Right atrium auricular region (tissue), 2 donors: ENCODE measurements at places on chromosomes 12 and 14.

DNA sequence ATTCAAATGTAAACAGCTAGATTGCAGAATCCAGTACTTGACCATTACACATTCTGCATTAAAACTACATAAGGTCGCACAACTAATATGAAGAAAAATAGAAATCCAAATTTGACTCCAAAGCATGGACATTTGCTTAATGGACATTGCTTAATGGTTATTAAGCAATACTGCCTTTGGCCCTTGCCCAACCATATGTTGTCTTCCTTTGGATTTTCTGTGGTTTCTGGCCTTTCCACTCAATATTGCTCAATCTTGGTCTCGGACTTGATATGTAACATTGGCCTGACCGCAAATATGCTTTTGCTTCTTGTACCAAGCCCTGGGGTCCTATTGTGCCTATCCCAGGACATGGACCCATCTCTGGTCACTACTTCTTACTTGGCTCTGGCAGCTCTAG lies 67.2 kb downstream of the PTPRR start:
- peak; percentile 59 for DNase-seq

- DNase-seq = no peak
These were observed 47.1 kb upstream of the ATXN7L3B start for GRCh38 chr12:74490390-74491064.

DNA sequence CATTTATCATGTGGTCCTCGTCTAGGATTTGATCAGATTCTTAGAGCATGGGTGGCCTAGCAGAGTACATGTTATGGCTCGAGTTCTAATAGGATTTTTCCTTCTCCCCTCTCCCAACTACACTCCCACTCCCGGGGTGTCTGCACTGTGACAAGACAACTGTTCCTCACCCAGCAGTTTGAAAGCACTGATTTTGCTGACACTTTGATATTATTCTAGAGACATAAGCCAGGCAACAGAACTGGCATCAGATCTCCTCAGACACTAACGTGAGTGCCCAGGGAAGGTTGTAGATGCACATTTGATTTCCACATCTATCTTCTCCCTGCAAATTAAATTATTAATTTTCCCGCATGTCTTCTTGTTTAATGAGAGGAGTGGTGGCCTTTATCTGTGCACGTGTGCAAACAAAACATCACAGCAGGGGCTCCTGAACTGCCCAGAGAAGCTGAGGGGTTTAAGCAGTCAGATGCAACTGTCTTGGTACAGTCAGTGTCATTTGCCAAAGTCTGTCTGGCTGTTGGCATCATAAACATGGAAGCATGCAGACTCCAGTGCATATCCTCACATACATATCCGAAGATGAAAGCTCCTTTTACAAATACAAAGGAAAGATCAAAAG lies 491.8 kb downstream of the NPAS3 start:
- DNase-seq = no peak

- DNase-seq = no peak
These were observed 489.1 kb upstream of the SYT1 start for GRCh38 chr12:78375461-78375860.

DNA sequence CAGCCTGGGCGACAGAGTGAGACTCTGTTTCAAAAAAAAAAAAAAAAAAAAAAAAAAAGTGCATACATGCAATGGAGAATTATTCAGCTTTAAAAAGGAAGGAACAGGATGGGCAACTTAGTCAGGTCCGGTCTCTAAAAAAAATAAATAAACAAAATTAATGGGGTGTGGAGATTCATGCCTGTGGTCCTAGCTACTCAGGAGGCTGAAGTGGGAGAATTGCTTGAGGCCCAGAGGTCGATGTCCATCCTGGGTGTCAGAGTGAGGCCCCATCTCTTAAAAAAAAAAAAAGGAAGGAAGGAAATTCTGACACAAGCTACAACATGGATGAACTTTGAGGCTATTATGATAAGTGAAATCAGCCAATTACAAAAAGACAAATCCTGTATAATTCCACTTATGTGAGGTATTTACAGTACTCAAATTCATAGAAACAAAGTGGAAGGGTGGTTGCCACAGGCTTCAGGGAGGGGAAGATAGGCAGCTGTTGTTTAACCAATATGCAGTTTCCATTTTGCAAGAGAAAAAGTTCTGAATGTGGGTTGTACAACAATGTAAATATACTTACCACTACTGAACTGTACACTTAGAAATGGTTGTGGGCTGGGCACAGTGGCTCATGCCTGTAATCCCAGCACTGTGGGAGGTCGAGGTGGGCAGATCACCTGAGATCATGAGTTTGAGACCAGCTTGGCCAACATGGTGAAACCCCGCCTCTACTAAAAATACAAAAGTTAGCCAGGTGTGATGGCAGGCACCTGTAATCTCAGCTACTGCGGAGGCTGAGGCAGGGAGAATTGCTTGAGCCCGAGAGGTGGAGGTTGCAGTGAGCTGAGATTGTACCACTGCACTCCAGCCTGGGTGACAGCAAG lies 12.3 kb upstream of the APOF start:
- peak; percentile 34 for DNase-seq

- DNase-seq = no peak
These were observed 179.2 kb upstream of the OR4E1 start for GRCh38 chr14:21852775-21853174.

DNA sequence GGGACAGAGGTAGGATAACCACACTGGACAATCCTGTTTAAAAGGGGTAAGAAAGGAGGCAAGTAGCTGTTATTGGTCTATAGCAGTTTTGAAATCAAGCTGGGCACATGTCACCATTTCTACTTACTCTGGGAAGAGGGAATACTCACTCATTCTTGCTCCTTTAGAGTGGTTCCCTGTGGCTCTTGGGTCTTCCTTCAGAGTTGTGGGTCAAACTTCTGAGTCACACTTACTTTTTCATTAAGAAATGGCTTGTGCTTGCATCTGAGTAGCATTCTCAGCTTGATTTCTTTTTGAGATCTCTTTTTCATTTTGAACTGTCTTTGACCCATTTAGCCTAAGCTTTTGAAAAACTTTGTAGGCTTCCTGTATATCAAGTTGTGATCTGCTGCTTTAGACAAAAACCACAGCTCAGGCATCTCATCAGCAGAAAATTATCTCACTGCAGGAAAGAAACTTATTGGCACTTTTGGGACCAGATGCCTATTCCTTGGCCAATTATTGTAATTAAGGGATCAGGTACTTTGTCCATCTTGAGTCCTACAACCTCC lies 122.2 kb downstream of the AEBP2 start:
- no peak for DNase-seq

- DNase-seq = no peak
These were observed 78.3 kb upstream of the METAP2 start for GRCh38 chr12:95395696-95396095.

DNA sequence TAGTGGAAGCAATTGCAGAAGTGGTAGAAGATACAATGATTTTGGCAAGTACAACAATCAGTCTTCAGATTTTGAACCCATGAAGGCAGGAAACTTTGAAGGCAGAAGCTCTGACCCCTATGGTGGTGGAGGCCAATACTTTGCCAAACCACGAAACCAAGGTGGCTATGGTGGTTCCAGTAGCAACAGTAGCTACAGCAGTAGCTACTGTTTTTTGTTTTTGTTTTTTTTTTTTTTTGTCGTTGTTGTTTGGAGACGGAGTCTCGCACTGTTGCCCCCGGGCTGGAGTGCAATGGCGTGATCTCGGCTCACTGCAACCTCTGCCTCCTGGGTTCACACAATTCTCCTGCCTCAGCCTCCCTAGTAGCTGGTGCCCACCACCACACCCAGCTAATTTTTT lies 47.4 kb downstream of the IFNG-AS1 start:
- no peak for DNase-seq

DNA sequence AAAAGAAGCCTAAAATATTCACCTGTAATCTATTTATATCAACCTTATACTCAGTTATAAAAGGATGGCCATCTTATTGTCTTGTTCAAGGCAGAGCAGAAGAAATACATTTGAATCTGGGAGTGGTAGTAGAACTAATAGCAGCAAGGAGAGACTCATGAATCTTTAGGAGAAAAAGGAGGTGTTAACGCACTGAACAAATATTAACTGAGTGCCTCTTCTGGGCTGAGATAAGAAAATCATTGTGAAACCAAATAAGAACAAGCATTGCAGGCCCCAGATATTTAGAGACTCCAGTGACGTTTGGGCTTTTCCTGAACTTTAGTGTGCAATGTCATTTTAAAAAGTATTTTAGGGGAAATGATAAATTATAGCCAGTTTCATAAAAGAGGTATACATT lies 790.6 kb downstream of the DIO2 start:
- DNase-seq = no peak

- DNase-seq = no peak
These were observed 51.6 kb downstream of the EFCAB11 start for GRCh38 chr14:89902881-89903280.

DNA sequence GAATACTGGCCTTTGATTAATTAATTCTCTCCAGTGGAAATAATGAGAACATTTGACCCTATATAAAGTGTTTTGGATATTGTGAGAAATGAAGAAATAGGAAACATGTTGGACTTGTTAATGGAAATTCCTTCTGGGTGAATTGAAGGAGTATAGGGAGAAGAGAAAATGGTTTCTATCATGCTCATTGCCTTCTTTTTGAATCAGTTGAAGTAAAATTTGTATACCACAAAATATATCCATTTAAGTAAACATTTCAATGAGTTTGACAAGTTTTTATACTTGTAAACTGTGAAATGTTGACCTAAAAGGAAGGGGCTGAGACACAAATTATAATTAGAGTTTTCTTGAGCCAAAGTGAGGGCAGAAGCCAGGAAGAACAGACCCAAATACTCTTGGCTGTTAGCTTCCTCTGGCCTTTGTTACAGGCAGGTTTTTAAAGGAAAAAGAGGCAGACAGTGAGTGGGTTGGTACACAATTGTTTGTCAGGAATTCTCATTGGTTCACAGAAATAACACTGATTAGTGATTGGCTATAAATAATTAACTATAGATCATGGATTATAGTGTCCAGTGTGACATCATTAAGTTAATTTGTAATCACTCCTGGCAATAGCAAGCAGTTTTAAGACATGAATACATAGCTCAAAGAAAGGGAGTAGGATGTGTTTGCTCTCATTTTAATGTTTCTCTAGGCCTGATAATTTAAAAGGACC lies 826 bp downstream of the ZNF705A start:
- no peak for DNase-seq

DNA sequence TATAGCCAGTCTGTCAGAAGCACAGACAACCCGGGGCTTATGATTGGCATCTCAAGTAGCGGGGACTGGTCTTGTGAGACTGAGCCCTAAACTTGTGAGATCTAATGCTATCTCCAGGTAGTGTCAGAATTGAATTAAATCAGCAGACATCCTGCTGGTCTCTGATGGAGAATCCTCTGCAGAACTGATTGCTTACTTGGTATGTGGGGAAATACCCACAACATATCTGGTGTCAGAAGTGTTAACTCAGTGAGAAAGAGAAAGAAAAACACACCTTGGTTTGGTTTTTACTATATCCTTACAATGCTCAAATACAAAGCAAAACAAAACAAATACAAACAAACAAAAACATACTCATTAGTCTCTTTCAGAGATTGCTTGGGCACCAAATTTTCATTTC lies 10.0 kb downstream of the SEL1L start:
- DNase-seq = no peak

DNA sequence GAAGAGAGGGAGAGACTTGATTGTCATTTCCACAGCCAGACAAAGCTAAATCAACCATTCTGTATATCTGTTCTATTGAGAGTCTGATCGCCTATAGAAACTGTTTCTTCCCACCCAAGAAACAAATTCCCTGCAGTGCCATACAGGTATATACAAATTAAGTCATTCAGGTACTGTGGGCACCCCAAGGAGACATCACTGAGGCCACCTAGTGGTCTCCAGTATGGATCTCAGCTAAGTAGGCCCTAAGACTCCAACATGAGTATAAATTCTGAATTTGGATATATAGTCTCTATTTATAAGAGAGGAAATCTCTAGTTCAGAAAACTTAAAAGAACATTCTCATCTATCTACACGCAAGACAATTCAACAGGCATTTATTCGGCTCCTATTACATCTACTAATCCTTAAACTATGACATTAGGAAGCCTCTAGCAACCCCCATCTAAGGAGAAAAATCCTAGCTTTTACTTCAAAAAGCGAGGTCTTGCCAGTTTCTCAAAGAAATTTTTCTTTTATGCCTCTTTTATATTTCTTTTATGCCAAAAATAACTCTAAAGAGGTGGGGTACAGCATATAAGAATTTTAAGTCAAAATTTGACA lies 62.6 kb downstream of the DCAF5 start:
- no peak for DNase-seq

- DNase-seq = no peak
These were observed 170.8 kb upstream of the RASSF8 start for GRCh38 chr12:25787701-25788100.

- no peak for DNase-seq
These were observed 98.7 kb downstream of the DDHD1 start for GRCh38 chr14:53054457-53054856.

GRCh38 chr12:95674631-95675030 lies 115.9 kb downstream of the NTN4 start:
- no peak for DNase-seq

DNA sequence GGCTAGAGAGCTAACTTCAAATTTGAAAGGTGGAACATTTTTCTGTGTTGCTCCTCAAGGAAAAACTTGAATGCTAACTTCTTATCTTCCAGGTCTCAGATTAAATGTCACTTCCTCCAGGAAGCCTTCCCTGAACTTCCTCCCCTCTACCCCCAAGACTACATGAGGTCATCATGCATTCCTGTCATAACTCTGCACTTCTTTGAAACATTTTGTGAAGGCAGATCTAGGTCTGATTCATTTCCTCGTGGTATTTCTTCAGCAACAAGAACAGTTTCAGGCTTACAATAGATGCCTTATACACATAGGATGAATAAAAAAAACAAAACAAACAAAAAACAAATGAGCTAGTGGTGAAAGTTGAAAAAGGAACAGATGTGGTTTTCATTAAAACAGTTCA lies 97.1 kb upstream of the SRRM4 start:
- DNase-seq = no peak

- DNase-seq = no peak
These were observed 192.1 kb downstream of the VRK1 start for GRCh38 chr14:96989306-96989705.

- no peak for DNase-seq
These were observed 22.1 kb downstream of the ZBTB42 start for GRCh38 chr14:104822821-104823615.

DNA sequence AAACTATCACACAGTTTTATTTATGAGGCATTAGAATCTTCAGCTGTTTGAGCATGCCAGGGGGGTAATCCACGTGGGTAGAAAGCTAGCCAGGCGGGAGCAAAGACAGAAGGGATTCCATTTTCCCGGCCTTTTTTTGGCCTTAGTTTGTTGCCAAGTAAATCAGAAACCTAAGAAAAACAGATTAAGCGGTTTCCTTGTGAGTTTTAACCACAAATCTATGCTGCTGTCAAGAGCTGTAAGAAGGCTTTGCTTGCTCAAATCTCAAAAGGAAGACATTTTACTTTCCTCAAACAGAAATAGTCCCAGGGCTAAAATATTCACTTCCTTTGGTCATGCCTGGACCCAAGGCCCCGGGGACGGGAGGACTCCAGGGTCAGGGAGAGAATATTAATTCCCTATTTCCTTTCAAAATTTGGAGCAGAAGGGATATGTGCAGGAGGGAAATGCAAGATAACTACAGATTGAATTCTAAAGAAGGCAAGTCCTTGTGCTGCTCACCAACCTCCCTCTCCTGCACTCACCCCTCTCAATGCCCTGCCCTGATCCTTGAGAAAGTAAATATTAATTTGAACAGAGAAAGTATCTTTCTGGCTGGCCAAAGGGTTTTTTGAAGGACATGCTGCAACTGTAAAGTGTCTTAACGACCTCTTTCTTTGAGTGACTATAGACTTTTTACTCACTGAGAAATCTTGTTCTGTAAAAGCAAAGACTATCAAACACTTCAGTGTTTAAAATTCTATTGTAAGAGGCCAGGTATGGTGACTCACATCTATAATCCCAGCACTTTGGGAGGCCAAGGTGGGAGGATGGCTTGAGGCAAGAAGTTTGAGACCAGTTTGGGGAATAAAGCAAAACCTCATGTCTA lies 75.7 kb downstream of the HSD17B6 start:
- no peak for DNase-seq
